ENCODE measurements at places on chromosomes 5 and 9.

DNA sequence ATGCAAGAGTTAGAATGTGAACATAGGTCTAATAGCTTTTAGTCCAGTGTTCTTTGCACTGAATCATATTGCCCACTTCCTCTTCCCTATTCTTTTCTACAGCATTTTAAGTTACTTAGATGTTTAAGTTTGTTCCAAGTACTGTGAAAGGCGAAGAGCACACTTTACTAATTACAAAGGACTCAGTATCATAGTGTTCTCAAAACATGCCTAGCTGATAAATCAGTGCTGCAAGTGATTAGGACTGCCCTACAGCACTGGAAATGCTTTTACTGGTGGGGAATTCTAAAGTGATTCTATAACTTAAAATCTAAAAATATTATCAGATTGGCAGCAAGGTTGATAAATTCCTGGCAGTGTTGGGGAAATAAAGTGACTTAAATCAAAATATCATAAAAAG is 177.9 kb upstream of the KCNN2 start:
- no peak for DNase-seq

GRCh38 chr5:124839371-124839998 is 93.0 kb upstream of the ZNF608 start:
- no peak for DNase-seq

DNA sequence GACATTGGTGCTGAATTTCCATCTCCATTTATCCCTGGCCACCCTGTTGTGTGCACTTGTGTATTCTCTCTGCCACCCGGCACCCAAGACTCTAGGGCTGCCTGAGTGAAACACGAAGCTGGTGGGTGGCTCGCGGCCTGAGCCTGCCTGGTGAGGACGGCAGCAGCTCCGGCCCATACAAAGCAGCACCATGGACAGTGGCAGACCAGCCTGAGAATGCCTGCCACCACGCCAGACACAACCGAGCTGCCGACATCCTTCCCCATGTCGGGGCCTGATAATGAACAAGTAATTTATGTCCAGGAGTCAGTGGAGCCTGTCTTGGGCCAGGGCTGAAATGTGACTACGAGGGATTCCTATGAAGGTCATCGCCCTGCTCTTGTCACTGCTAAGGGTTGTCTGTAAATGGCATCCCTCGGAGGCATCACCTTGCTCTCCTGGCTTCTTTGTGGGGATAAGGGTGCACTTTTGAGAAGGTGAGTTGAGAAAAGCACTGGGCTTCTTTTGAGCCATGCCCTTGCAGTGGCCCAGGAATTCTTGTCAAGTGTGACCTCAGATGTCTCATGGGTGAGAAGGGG is 175.7 kb downstream of the MELK start:
- peak; percentile 35 for DNase-seq

DNA sequence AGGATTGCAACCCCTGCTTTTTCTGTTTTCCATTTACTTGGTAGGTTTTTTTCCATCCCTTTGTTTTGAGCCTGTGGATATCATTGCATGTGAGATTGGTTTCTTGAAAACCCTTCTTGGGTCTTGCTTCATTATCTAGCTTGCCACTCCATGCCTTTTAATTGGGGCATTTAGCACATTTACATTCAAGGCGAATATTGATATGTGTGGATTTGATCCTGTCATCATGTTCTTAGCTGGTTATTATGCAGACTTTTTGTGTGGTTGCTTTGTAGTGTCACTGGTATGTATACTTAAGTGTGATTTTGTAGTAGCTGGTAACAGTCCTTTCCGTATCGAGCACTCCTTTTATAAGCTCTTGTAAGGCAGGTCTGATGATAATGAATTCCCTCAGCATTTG is 26.5 kb downstream of the LOX start:
- no peak for DNase-seq

GRCh38 chr5:158174918-158175851 is 316.2 kb upstream of the CLINT1 start:
- DNase-seq = peak; percentile 11

GRCh38 chr5:150443242-150444075 is 6.1 kb downstream of the RPS14 start:
- no peak for DNase-seq

- DNase-seq = no peak
Observed at GRCh38 chr9:126442636-126443035, 116.0 kb downstream of the MVB12B start.

- DNase-seq = no peak
Observed at GRCh38 chr5:148933903-148934432, 107.6 kb downstream of the ADRB2 start.

DNA sequence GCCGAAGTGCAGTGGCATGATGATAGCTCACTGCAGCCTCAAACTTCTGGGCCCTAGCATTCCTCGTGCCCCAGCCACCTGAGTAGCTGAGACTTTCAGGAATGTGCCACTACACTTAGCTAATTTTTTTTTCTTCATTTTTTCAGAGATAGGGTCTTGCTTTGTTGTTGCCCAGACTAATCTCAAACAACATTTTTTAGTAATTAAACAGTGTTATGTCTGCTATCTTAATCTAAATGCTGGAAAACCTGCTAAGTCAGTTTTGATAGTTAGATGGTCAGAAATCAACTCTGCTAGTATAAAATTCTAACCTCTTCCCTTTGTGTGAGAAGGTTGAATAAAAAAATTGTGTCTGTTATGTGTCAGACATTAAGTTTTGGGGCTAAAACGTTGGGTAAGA is 12.4 kb downstream of the G3BP1 start:
- no peak for DNase-seq

DNA sequence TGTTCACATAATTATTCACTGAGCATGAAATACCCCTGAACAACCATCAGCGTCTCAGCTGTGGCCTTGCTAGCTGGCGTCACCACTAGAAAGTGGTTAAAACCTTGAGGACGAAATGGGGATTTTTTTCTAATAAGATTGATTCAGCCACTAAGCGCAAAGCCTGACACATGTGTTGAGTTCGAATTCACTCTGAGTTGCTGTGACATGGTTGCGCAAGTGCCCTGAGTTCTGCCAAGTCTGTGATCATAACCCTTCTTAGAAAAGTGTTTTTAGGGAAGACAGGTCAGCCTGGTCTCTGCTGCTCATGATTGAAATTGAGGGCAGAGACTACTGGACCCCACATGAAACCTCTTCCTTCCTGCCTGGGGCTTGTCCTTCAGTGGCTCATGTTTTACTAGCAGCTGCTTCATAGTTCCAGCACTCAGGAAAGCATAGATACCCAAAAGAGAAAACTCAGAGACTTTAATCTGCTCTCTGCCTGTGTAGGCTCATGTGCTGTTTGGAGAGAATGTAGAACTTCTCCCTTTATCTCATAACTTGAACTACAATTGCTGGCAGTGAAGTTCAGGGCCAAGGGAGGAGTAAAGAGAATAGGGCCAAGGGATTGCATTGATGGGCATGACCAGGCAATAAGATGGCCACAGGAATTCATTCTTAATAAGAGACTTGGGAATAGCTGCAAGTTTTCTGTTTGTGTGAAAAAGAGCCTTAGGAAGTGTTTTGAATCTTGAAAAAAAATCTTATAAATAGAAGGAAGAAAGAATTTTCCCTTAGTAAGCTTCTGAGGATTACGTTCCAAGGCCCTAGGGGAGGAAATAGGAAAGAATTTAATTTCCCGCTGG is 66.8 kb upstream of the CXCL14 start:
- DNase-seq = no peak

GRCh38 chr9:17863213-17863883 is 284.5 kb downstream of the SH3GL2 start:
- no peak for DNase-seq

- DNase-seq = no peak
Observed at GRCh38 chr5:6708814-6709213, 4.4 kb upstream of the TENT4A start.

DNA sequence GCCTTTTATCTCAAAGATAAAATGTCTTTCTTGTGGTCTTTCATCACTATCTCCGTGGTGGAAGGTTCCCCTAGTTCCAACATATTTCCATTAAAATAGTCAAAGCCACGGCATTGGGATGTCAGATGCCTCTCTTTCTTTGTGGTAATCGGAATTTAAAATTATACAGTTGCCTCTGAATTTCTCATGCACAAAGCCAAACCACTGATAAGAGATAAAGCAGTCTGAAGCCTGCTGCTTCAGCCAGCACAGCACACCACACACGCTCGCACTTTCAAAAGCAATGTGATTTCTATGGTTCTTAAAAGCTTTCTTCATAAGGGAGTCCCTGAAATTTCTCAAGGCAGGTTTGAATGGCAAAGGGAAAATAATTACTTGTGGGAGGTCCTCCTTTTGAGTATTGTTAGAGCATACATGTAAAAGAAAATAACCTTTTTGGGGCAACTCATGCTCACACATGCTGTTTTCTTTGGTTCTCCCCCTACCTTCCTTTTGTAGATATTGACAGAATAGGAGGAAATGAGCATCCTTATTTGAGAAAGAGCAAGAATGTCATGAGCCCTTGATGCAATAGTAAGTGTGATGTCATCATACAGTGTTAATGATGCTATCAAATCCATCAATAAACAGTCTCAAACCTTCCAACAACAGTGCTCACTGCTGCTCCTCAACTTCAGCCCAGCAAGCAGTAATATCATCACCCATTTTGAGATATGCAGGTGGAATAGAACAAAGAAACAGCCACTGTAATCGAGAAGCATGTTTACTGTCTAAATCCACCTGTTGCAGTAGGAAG is 85.7 kb upstream of the PPP1R2B start:
- DNase-seq = no peak

DNA sequence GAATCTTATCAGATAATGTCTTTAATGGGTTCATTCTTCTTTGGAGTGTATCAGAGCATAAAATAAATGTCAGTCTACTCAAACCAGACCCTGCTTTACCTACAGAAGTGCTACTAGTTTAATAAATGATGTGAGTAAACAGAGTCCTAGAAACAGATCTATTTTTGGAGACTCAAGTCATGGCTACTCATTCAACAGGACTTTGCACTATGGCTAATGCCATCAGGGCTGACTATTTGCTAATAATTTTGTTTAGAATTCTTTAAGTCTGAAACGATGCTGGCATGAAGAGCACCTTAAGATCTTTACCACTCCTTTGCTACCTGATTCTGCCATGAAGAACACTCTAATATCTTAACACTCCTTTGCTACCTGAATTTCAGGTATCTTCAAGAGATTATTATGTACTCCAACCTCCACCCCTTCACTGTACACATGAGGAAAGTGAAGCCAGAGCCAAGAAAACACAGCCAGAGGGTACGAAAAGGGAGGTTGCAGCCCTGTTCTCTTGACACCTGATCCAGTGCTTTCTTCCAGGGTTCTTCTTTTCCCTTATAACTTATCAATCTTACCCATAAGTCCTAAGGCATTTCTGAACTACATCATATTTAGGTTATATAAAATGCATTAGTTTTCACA is 62.4 kb downstream of the ZNF608 start:
- no peak for DNase-seq

DNA sequence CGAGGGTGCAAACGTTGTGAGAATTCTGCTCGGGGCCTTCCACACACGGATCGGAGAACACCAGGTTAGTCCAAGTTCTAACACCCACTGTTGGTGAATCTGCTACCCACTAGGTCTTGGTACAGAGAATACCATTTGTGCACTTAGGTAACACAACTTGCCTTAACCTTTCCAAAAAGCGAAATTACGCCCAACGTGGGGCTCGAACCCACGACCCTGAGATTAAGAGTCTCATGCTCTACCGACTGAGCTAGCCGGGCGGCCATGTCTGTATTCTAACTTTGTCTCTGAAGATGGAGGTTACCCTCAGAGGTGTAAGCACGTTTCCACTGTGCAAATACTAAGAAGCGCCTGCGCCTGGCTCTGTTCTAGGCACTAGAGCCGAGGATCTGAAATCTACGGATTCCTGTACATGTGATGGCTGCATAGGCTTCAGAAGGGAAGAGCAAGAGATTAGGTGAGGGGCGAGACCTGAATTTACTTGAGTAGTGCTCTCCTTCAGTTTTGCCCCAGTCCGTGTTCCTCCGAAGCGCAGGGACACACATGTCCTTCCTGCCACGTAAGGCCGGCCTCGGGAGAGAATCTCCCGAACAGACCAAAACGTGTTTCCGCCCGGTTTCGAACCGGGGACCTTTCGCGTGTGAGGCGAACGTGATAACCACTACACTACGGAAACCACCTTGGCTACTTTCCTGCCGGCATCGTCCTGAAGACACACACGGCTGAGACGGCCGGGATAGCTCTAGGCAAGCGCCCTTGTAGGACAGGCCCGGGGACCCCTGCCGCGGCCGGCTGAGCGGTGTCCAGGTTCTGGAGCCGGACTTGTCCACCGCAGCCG is 1.1 kb upstream of the TRIM41 start:
- DNase-seq = peak; percentile 96

GRCh38 chr9:122192261-122192875 is 32.7 kb downstream of the MORN5 start:
- DNase-seq = no peak

GRCh38 chr5:160183075-160183474 is 46.2 kb upstream of the FABP6 start:
- DNase-seq = no peak

GRCh38 chr5:62306896-62307689 is 1.1 kb downstream of the KIF2A start:
- peak; percentile 32 for DNase-seq

- DNase-seq = no peak
Observed at GRCh38 chr5:174205939-174206338, 160.4 kb downstream of the NSG2 start.

DNA sequence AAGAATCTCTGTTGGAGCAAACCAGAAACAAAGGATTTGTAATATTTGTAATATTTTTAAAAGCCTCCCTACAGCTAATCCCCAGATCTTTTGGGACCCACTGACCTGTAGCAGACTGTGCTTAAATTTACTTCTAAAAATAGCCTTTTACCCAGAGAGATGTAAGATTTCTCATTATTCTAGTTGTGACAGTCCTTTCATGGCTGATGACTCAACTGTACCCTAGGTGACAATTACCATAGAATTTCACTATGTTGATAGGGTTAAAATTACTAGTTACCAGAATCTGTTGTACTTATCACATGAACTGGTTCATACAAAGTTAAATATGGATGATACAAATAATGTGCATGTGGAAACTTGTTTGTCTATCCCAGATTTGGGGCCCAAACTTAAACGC is 543.9 kb upstream of the SEMA6A start:
- DNase-seq = no peak

Measured in T-helper 2 cell (primary cell).